Thoracic aorta (tissue), 2 donors: ENCODE measurements at places on chromosomes 7 and 10. TPM values are rescaled to one million over a fixed set of nuclear protein-coding genes. Genes with fewer than 3 reads are reported as not detected.
A peak's percentile ranks its signal among the peaks of the same experiment; 100 is the strongest.

Gene ACHE
- total RNA-seq: 3.7 TPM

Gene EGR2
- total RNA-seq: 3.3 TPM

DNA sequence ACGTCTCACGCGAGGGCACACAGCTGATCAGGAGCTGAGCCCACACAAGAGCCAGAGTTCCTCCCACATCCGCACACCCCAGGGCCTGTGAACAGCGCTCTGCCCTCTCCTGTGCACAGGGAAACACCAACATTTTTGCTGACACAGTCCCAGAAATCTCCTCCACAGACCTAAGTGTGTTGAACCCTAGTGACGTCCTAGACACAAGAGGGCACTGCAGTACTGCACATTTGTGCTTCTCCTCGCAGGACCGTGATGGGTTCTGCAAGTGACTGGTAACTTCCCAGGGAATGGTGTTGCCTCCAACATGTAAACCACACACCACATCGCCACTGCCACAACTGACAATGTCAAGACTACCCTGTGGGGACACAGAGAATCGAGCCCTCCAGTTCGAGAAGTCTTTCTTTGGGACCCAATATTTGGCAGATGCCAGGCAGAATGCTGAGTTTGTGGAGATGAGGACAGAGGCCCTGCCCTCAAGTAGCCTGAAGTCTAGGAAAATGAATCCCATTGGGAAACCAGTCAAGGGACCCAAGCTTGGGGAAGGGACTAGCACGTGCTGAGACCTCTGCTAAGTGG is 170.3 kb downstream of the PAXIP1 start:
- no peak for DNase-seq

DNA sequence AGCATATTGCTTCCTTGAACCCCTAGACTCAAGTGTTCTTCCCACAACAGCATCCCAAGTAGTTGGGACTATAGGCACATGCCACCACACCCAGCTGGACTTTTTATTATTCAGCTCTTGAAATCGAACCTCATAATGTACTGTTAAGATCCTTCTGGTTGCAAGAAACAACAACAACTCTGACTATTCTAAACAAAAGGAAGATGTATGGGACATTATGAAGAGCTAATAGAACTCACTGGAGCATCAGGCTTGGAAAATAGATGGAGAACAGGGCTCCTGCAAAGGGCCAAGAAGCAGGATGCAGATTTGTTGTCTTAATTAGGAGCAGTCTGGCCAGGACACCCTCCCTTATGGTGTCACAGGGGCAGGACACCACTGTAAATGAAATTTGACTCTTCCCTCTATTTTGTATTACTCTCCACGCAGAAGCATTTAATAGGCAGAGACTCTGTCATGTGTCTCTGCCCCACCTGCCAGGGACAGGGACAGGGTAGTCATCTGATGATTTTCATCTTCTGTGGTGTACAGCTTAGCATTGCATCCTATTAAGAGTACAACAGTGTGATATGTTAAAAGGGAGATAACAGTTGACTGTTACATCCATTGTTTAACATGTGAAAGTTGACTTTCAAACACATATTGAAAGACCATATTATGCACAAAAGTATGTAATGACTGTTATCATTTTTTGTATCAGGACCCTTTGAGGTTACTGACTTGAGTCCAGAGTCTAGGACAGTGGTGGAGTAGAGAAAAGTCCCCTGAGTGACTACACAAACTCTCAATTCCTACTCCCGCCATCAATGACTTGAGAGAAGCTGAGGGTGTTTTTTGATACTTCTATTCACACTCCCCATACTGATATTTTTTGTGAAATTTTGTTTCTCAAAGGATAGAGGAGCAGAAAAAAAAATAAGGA is 157.3 kb downstream of the LRRC4 start:
- DNase-seq: no peak

DNA sequence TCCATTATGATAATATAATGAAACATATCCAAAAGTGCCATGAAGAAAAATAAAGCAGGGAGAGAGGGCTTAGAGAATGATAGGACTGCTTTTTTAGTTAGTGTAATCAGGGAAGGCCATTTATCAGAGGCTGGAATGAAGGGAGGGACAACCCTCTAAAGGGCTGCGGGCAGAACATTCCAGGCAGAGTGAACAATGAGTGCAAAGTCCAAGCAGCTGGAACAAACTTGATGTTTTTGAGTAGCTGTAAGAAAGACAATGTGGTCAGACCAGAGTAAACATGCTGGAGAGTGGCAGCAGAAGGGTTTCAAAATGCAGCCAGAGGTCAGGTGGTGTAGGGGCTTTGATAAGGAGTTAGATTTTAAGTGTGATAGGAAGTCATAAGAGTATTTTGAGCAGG is 65.6 kb upstream of the CCDC6 start:
- no peak for DNase-seq

Gene UCMA
- total RNA-seq: not detected

GRCh38 chr7:23357190-23358093 is 58.3 kb downstream of the MALSU1 start:
- DNase-seq: no peak

Gene VSTM4
- total RNA-seq: 24.4 TPM

GRCh38 chr10:108582387-108582786 is 1340.9 kb downstream of the XPNPEP1 start:
- no peak for DNase-seq

Gene OR2A14
- total RNA-seq: not detected

Gene ACTL6B
- not detected for total RNA-seq

Gene PPP1R9A
- total RNA-seq: 5.7 TPM

GRCh38 chr7:80135309-80136104 is 876 bp downstream of the GNAI1 start:
- DNase-seq: no peak

- no peak for DNase-seq
Measured at GRCh38 chr10:753530-753929, 64.1 kb upstream of the DIP2C start.

GRCh38 chr7:38178695-38179344 is 775 bp downstream of the STARD3NL start:
- no peak for DNase-seq

DNA sequence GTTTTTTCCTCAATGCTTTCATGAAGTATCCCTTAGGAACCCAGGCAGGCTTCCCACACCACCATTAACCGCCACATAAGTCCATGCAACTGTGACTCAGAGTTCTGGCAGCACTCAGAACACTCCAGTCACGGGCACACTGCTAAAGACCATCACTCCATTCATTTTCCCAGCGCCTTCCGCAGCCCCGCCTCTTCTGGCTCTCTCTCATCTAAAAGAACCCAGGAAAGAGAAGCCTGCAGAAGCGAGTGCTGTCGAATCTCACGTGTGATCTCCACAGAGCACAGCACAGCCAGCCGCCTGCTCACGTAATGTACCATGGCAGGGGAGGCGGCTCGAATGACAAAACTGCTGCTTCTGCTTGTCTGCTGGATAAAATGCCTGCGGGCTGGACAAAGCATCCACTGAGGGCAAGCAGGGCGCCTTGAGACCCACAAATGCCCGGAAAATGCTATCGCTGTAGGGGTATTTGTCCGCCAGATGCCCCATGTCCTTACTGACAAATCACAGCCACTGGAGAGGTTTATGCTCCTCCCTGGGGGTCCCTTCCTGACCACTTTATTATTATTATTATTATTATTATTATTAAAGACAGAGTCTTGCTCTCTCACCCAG is 1.8 kb downstream of the PSMG3 start:
- DNase-seq: no peak

- DNase-seq: no peak
Measured at GRCh38 chr7:139725077-139725476, 52.7 kb downstream of the HIPK2 start.

Gene TIMM23B
- 48.1 TPM for total RNA-seq

Gene PRSS37
- not detected for total RNA-seq

Gene PTN
- 12.5 TPM for total RNA-seq

DNA sequence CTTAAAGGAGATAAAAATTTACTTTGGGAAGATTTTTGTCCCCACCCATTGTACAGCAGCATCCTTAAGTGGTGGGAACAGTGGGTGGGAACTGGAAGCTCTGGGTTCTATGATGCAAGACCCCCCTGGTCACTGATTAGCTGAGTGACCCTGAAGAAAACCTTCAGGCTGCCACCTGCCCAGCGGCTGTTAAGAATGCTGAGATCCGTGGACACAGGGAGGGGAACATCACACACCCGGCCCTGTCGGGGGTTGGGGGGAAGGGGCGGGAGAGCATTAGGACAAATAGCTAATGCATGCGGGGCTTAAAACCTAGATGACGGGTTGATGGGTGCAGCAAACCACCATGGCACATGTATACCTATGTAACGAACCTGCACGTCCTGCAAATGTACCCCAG is 14.5 kb downstream of the CARD11 start:
- no peak for DNase-seq

DNA sequence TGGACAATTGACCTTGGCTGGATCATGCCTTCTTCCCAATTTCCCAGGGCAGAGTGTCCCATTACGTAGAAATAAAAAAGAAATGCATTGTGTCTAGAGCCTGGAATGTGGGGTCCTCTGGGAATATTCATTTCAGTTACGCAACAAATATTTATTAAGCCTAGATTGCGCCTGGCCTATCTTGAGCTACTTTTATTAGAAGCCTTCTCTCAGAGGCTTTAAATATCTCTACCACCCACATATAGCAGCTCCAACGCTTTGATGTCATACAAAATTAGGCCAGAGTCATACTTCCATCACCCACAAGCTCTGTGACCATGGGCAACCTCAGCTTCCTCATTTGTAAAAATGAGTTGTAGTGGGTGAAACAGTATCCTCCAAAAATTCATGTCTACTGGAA is 24.9 kb upstream of the CARD11 start:
- DNase-seq: no peak

DNA sequence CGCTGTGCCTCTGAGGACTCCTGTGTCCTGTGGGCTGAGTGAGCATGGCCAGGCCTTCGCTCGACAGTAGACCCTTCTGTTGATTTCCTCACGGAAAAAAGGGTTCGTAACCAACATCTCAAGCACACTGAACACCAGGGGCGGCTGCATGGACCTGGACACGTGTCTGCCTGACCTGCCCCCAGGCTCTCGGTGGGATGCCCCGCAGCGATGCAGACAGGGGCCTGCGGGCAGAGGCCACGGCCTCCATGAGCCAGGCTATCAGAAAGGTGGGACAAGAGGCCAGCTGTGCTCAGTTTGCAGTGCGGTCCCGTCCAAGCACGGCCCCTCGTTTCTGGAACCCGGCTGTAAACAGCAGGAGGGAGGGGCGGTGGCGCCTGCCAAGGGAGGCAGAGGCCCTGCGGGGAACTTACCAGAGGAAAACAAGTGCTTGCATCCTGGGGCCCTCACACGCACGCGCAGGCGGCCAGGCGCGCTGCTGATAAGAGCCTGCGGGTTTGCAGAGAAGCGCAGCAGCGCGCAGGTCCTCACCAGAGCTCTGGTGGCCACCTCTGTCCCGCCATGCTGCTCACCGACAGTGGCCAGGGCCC is 10.6 kb downstream of the GPR146 start:
- DNase-seq: no peak

Gene TMEM130
- total RNA-seq: 57.0 TPM

Gene C10orf105
- total RNA-seq: not detected

Gene UPK3B
- total RNA-seq: 5.1 TPM

Gene MYO1G
- total RNA-seq: 13.8 TPM

GRCh38 chr7:84923348-84923747 is 263.5 kb downstream of the SEMA3D start:
- no peak for DNase-seq

- DNase-seq: no peak
Measured at GRCh38 chr7:98681951-98682350, 64.9 kb downstream of the NPTX2 start.

DNA sequence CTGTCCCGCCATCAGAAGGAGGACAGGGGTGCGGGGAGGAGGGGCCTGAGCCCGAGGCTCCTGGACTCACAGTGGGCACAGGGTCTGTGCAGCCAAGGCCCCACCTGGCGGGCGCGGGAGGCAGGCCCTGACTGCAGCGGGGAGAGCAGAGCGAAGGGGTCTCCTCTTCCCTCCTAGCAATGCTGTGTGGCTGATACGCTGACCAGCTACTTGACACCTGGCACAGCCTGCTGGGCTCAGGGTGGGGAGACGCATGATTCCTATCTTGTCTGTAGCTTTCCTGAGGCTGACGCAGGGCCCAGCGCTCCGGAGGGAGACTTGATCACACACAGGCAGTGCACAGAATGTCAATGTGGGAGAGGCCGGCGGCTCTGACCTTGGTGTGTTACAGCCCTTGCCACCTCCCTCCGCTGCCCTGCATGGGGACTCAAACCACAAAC is 174.9 kb downstream of the ELFN1 start:
- no peak for DNase-seq

GRCh38 chr10:79139124-79139835 is 70.5 kb downstream of the ZMIZ1 start:
- DNase-seq: peak; percentile 38

Gene CPA5
- total RNA-seq: not detected

GRCh38 chr7:93620057-93620456 is 45.5 kb upstream of the CALCR start:
- DNase-seq: no peak

- no peak for DNase-seq
Measured at GRCh38 chr7:117458977-117459583, 20.7 kb upstream of the CFTR start.

- DNase-seq: no peak
Measured at GRCh38 chr7:80999100-80999499, 80.2 kb upstream of the SEMA3C start.

GRCh38 chr10:30836406-30836805 is 195.3 kb downstream of the ZNF438 start:
- no peak for DNase-seq

Gene SCART1
- 12.1 TPM for total RNA-seq

DNA sequence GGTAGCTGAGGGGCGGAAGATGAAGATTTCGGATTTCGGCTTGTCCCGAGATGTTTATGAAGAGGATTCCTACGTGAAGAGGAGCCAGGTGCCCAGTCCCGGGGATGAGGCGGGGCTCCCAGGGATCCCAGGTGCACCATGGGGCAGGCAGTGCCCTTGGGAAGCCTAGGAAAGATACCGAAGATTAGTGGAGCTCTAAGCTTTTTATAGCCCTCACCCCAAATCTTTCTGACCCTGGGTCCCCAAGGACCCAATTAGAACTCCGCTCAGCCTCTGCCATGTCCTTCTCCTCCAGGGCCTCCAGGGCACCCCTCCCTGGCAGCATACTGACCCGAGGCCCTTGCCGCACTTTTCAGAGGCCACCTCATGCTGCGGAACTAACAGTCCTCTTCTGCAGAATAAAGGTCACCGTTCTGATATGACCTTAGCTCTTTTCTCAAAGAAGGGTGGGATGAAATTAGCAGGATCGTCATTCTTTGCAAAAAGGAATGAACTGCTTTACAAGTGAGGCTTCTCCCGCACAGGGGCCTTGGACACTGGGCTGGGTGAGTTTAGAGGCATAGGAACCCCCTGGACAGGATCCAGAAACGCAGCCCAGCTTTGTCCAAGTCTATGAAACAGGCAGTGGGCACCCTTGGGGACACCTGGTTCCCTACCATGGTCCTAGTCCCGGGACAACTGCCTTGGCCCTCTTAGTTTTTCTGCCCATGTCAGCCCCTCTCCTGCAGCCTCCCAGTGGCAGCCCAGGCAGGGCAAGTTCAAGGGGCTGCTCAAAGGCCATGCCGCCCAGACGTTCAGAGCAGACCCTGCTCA is 17.9 kb upstream of the CSGALNACT2 start:
- no peak for DNase-seq

Gene MINPP1
- 10.7 TPM for total RNA-seq

Gene FOXI2
- not detected for total RNA-seq

Gene ECHDC3
- total RNA-seq: 21.2 TPM

Gene ZNF479
- not detected for total RNA-seq

- no peak for DNase-seq
Measured at GRCh38 chr7:127536394-127536691, 49.1 kb downstream of the GCC1 start.

GRCh38 chr7:46664453-46664852 is 743.4 kb upstream of the IGFBP3 start:
- DNase-seq: no peak
